ENCODE measurements at places on chromosomes 4 and X.

- DNase-seq: no peak
These were observed 16.5 kb upstream of the HPRT1 start for GRCh38 chrX:134443461-134443860.

DNA sequence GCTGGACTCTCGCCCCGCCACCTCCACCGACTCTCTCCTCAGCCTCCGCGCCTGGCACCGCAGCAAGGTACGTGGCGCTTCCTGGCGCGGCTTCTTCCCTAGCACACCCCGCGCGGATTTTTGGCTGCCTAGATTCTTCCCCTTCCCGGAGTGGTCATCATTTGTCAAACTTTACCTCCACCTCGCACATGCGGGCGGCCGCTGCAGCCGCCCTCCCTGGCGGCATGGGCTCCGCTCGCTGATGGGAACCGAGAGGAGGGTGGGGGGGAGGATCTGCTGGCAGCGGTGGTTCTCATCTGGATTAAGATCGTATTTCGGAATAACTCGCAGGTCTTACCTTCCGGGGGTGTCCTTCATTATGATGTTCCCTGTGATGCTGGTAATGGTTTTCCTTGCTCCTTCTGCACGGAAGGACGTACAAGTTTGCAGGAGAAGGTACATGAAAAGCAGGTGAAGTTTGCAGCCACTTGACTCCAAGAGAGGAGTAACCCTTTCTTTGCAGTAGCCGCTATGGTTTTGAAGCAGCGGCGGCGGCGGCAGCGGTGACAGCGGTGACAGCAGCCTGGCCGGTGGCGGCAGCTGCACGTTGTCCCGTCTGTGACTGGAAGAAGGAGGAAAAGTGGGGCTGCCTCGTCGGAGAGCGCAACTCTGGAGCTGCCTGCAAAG, 2183.9 kb upstream of the TENM3 start:
- no peak for DNase-seq

GRCh38 chr4:80014531-80014930, 58.5 kb downstream of the ANTXR2 start:
- DNase-seq: no peak

DNA sequence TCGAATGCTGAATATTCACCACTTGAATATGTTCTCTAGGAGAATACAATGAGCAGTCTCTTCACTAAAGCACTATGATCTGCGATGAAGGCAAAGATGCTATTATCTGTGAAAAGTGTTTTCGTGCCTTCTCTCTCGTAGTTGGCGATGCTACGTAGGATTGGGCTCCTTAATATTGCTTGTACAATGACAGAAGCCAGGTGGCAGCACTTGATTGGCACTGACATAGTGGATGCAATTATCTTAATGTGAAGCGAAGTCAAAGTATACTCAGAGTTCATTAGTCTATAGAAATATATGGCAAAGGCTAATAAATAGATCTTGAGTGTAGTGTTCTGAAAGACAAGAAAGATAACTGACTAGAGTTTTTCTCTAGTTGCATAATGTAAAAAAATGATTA, 1135.7 kb upstream of the AGA start:
- DNase-seq: no peak

DNA sequence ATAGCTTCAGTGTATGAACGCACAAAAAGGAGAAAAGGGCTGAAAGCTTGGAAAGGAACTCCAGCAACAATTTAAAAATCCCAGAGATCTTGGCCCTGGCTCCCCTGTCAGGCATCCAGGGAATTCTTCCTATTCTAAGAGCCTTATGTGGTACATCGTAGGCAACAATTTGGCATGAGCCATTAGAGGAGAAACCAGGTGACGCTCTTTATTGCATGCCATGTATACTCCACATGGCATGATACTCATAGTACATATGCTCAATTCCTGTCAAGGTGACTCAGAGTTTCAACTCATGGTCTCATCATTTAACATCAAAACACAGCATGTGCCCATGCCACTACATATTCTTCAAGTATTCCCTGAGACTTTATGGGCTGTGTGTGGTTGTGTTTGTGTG, 191.3 kb downstream of the OR13H1 start:
- no peak for DNase-seq

All from stimulated activated CD8-positive, alpha-beta memory T cell treated with anti-CD3 and anti-CD28 coated beads, Interleukin-7, amount 100 ng/mL, for 1 hour (primary cell).